Inflammatory macrophage (primary cell): ENCODE measurements at places on chromosomes 7 and 10.
A peak's percentile ranks its signal among the peaks of the same experiment; 100 is the strongest.

- DNase-seq: no peak
Observed at GRCh38 chr7:158530800-158531609, 56.6 kb downstream of the PTPRN2 start.

- peak; percentile 72 for DNase-seq
Observed at GRCh38 chr10:24882047-24882698, 70.2 kb downstream of the PRTFDC1 start.

DNA sequence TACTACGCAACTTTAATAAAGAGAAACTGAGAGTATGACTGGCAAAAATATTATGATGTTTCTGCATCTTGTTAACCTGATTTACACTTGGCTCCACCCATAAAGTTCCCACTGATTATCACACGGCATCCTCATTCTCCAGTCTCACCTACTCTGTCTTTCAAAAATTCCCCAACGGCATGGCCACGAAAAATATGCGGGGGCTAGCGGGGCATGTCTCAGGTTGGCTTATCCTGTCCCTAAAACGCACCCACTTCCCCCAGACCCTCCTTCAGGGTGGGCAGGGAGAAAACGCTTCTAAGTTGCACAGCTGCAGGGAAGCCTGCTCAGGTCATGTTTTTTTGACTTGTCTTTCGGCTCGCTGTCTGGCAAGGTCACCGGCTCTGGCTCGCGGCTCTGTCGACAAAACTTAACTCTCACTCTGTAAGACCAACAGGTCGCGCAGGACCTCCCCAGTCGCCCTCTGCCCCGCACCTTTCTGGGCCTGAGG is 3.8 kb downstream of the CDK6 start:
- no peak for DNase-seq

GRCh38 chr7:74093671-74094223 is 10.1 kb downstream of the LIMK1 start:
- no peak for DNase-seq

- DNase-seq: no peak
Observed at GRCh38 chr10:69402386-69402785, 14.3 kb downstream of the TACR2 start.

DNA sequence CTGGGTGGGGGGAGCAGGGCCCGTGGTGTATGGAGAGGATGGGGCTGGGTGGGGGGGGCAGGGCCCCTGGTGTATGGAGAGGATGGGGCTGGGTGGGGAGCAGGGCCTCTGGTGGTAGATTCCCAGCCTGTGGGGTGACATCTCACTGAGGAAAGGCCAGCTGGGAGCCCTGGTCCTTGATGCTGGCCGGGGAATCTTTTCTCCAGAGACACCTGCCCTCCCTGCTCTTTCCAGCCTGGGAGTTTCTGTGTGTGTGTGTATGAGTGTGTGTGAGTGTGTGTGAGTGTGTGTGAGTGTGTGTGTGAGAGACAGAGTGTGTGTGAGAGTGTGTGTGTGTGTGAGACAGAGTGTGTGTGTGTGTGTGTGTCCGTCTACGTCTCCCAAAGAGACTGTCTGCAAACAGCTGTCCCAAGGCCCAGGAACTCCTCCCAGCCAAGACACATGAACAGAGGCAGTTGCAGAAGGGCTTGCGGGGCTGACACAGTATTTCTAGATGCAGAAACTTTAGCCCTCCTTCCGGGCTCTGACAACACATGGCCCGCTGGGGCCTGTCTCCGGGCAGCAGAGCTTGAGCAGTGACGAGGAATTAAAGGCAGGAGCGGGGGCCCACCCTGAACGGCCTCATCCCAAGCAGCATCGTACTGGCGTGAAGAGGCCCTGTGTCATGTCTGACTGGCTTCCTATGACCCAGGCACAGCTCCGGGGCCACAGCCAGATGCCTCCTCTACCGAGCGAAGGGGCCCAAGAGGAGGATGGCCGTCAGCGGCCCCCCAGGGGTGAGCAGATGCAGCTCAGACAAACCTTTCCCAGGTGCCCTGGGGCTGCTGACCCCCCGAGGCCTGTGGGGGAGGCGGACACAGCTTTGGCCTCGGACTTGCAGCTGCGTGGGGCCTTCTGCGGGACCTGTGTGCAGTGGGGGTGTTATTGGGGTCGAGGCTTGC is 24.3 kb downstream of the FAM20C start:
- no peak for DNase-seq

GRCh38 chr10:98265403-98266378 is 2.3 kb downstream of the LOXL4 start:
- DNase-seq: no peak

GRCh38 chr10:95467162-95467599 is 94.0 kb downstream of the SORBS1 start:
- no peak for DNase-seq

GRCh38 chr7:113402482-113402881 is 284.1 kb upstream of the SMIM30 start:
- DNase-seq: no peak

- DNase-seq: peak; percentile 76
Observed at GRCh38 chr10:119724593-119725516, 995 bp upstream of the INPP5F start.
